ENCODE measurements at places on chromosomes 12 and 14.
A peak's percentile ranks its signal among the peaks of the same experiment; 100 is the strongest.

DNA sequence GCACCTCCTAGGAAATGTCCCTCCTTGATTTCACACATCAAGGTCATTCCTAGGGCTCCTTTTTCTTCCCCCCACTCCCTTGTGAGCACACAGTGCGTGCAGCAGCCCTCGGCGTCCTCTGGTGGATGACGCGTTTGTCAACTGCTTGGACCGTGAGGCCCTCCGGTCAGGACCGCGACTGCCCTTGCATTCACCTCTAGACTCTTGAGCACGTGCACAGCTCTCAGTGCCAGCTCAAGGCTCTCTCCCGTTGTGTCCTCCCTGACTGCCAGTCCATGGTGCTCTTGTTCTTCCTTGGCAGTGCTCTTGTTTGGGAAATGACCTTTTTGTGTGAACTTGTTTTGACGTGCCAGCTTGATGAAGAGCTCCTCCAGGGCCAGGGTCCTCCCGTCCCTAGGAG lies 67.9 kb downstream of the TSPAN9 start:
- DNase-seq, result no peak

DNA sequence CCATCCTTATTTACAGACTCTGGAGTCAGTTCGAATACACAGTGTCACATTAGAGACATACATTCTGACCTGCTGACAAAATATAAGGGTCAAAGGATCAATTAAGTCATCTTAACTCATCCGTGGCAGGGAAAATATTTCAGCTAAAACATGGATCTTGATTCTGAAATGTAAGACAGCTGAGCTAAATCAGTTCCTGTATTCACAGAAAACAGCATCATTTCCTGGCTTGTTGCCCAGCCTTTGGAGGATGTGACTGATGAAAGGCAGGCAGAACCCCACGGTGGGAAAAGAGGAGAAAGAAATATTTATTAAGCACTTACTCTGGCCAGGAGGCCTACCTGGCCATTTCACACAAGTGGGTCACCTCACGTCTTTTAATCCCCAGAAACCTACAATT lies 101.9 kb downstream of the GAS2L3 start:
- DNase-seq, result no peak

DNA sequence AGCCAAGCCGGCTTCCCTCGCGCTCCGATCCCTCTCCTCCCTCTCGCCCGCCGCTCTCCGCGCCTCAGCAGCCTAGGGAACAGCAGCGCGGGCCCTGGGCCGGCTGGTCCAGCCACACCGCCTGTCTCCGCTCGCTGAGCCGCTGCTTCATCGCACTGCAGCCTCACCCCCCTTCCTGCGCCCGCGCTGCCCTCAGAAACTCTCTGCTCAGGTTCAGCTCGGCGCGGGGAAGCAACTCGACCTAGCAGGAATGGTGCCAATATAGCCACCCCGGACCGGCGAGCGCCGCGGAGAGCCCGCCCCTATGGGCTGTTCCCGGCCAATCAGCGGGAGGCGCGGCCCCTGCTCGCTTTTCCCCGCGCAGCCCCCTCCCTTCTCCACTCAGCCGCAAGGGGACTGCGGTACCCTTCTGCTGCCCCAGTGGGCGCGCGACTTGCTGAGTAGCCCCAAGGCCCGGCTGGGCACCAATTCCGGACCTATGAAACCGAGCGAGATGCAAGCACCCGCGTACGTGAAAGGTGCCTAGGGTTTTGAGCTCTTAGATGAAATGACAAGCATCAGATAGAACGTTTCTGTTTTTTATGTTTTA lies at the start of gene ADAMTS20:
TSS of gene ADAMTS20 (minus strand) at position 233 of the 589 bp plus-strand sequence. CDS start 282 bp downstream, outside the sequence.
- no peak for DNase-seq

DNA sequence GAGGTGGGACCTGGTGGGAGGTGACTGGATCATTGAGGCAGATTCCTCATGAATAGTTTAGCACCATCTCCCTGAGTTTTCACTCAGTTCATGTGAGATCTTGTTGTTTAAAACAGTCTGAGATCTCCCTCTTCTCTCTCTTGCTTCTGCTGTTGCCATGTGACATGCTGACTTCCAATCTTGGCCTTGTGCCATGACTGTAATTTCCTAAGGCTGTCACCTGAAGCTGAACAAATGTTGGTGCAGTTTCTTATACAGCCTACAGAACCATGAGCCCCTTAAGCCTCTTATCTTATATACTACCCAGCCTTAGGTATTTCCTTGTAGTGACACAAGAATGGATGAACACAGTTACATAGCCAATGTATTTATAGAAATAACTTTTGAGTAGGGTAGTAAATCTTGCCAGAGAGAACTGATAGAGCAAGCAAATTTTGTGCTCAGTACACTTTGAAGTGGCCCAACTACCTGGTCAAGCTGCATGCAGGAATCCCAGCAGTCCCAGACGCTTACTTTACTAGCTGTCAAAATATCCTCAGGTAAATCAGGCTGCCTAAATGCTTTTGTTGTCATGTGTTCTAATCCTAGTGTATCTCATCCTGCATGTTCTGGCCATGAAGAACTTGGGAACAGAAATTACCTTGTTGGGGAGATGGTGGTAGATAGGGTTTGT lies 445.6 kb upstream of the MIS18BP1 start:
- DNase-seq, result no peak

- no peak for DNase-seq
Measured at GRCh38 chr14:69814397-69814796, 17.4 kb upstream of the SLC10A1 start.

DNA sequence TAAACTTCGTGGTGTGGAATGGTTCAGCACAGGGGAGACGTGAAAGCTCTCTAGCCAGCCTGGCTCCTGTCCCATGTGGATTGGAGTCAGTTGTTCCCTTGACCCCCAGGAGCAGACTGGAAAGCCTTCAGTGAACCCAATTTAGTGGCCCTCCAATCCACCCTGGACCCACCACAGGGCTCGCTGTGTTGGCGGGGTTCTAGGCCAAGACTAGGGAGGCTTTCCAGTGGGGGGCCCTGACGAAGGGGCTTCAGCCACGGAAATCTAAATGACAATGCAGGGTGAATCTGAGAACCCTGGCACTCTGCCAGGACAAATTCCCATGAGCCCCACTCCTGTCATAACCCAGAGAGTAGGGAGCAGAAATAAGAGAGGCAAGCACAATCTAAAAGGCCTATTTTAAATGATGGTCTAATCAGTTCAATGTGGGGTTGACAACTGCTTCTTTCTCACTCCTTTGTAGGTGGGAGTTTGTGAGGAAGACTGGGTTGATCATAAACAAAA lies 110.8 kb downstream of the SLC35F4 start:
- no peak for DNase-seq

GRCh38 chr12:86719381-86719780 lies 463.2 kb upstream of the MGAT4C start:
- DNase-seq, result no peak

DNA sequence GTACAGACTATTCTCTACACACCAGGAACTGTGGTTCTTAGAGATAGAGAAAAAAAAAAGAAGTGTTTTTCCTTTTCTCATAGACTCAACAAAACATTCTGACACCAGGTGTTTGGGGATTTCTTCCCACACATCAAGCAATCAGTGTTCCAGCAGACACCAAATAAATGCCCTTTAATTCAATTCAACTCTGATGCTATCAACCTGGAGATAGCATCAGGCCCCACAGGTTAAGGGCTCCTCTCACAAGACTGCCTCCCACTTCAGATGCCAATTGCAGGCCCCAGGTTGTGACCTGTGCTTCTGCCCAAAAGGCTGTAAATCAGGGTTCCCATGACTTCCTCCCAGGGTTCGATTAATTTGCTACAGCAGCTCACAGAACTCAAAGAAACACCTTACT lies 36.7 kb downstream of the RPS29 start:
- no peak for DNase-seq

DNA sequence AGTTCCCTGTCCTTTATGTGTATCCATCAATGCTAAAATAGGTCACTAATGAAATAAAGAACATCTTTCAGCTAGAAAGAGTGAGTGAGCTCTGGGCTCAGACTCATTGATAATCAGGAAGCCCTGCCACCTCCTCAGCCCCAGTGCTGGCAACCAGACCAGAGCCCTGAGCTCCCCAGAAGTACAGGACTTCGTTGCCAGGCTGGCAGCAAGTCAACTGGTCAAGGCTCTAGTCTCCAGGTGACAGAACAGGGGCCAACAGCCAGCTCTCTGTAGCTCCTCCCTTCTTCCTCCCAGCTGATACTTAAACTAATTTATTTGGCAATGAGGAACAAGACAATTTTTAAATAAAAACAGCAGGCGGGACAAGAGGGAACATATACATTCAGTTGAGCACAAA lies 145.3 kb downstream of the EGLN3 start:
- no peak for DNase-seq

GRCh38 chr14:96598332-96598928 lies 96.2 kb downstream of the PAPOLA start:
- DNase-seq, result no peak

DNA sequence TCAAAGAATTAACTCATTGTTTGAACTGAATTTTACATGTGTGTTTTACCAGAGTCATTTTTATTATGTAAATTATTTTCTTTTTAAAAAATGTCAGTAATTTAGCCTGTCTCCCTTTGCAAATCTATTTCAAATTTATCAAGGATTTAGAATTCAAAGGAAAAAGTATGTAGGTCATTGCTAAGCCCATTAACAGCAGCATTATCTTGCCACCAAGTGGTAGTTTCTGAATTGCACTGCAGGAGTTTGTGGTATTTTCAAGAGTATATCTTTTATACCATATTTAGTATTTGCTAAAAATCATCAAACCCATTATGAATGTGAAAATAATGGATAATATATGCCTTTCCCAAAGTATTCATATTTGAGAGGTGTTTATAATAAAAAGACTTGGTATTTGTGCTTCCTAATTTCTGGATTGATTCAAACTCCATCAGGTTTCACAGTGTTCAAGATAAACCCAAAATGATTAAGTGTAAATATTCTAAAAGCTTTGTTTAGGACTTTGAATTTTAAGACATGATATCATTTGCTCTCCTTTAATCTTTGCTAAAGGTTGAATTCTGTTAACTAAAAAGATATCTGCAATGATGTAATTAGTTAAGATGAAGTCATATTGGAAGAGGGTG lies 711.4 kb downstream of the FSCB start:
- DNase-seq, result no peak

GRCh38 chr12:62683776-62684569 lies 217.3 kb downstream of the MON2 start:
- DNase-seq, result no peak

GRCh38 chr14:32341947-32342846 lies 13.1 kb downstream of the AKAP6 start:
- DNase-seq, result no peak

DNA sequence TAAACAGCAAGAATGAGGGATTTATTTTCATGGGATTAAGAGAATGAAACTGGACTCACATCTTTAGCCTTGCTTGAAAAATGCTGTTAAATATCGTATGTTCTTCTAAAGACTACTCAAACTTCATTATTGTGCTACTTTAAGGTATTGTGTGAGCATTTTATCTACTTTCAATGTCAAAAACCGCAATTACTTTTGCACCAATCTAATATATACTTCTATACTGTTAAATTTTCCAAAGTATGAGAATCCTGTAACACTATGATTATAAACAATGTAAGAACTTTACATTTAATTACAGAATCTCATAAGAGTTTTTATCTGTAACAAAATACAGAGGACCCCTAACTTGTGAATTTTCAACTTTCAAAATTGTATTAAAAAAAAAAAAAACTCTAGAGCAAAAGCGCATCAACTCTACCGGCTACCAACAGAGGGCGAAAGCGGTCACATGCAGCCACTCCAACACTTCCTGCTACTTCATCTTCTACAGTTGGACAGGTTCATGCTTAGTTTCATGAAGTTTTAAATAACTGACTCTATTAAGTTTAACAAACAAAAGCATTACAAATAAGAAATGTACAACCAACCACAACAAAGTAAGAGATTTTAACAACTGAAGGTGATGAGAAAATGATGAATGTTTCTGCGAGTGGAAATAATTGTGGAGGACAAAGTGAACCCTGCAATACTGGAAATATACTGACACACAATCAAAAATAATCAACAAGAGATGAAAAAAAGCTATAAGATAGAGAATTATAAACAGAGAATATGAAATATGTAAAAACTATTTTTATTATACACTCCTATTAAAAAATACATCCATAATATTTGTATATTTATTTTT lies 210.9 kb downstream of the MED13L start:
- DNase-seq, result peak; percentile 68

DNA sequence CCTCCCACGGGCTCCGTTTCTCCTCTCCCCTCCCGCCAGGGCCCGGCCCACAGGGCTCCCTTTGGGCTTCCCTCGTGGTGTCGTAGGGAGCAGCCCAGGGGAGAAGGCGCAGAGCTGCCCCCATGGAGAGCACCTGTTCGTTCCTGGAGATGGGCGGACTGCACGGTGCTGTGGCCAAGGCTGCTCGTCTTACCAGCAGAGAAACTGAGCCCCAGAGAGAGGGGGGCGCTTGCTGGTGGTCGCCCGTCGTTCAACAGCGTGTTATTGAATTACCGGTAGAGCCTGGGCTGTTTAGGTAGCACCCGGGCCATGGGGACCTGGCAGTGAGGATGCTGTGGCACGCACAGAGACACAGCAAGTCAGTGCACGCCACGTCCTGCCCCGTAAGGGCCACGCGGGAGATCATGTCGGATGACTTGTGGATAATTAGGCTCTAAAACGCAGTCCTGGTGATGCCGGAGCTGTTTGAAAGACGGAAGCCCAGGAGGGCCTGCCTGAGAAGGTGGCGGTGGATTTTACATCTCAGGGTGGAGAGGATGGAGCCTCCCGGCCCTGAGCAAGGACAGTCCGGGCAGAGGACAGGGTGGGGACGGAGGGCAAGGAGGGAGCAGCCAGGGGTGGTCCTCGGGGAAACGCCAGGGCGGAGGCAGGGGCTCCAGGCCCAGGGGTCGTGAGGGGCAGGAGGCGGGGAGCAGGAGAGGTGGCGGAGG lies 134.4 kb downstream of the ADGRD1 start:
- no peak for DNase-seq

DNA sequence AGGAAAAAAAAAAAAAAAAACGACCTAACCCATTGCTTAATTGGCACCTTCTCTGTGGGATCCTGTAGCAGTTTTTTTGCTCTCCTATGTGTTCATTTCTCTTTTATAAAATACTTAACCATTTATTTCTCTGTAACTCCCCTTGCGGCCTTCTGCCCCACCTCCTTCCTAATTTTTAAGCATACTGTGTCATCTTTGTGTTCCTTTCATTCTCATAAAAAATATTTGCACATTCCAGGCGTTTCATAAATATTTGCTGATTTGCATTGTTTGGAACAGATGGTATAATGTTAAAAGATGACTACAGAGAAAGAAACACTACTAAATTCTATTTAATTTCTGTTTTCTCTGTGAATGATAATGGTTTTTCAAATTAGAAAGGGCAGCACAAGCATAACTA lies 77.9 kb downstream of the NPAS3 start:
- DNase-seq, result no peak

Measured in suppressor macrophage (primary cell).